ENCODE measurements at places on chromosomes 2 and 18.
A peak's percentile ranks its signal among the peaks of the same experiment; 100 is the strongest.

DNA sequence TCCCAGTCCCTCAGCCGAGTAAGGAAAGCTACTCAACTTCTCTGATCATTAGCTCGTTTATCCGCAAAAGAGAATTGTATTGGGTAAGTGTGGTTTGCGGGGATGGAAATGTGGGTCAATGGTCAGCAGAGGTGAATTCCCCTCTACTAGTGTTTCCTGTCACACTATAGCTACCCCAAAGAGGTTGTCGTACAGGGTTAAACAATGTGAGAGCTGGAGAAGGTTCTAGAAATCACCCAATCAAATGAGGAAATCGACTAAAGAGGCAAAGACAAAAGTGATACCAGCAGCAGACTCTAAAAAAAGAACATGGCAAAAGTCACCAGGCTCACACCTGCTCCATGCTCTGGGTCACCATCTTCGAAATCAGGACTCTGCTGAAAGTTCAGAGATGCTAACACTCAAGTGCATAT, 144.7 kb upstream of the ITGA4 start:
- DNase-seq, result no peak

- no peak for DNase-seq
Observed at GRCh38 chr2:58350484-58350883, 109.4 kb upstream of the FANCL start.

GRCh38 chr2:715038-715437, 37.8 kb upstream of the TMEM18 start:
- DNase-seq, result no peak

DNA sequence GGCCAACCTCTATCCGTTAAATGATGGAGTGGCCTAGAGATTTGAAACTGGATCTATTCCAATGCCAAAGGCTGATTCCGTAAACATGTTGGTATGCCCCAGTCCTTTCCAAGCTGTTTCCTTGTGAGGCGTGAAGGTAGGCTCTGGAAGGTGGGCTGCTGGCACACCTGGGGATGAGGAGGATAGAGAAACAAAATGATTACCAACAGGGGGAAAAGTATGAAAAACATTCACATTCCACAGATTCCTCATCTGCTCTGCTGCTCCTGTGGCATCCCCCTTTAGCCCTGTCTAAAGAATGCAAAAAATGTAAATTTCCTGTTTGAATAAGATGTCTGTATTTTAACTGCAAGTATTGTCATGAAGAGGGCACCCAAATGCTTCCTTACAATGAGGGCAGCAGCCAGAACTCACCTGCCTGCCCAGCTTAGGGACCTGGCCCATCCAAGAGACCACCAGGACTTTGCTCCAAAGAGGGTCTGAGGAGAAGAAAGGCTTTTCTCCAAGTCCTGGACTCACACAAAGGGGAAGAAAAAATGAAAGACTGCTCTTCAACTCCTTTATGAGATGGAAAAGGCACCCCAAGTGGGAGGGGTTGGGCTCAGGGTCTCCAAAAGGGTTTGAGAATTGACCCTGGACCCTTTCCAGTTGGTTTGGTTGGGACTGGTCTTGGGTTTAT, 132.3 kb upstream of the PELI1 start:
- peak; percentile 68 for DNase-seq

GRCh38 chr2:106805716-106806115, 80.3 kb downstream of the ST6GAL2 start:
- DNase-seq, result no peak

DNA sequence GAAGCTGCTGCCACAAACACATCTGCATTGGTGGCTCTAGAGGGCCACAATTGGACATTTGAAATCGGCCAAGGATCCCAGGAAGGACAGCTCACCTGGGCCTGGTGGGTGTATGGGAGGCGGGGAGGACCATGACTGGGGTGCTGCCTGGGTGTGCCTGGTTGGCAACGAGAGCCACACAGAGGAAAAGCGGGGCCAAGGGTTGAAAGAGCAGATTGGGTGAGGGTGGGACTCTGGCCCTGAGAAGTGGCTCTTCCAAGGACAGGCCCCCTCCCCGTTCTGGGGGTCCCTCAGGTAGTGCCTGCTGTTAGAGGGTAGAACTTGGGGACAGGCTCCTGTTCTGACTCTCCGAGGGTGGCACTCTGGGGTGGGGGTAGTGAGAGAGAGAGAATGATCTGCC, 102.9 kb downstream of the CLIP4 start:
- no peak for DNase-seq

GRCh38 chr2:55049043-55049820, 1.0 kb downstream of the RTN4 start:
- DNase-seq, result peak; percentile 75

GRCh38 chr2:162333968-162334367, 10.0 kb upstream of the GCA start:
- peak; percentile 14 for DNase-seq

GRCh38 chr2:15006667-15007066, 374.1 kb downstream of the LRATD1 start:
- DNase-seq, result no peak

DNA sequence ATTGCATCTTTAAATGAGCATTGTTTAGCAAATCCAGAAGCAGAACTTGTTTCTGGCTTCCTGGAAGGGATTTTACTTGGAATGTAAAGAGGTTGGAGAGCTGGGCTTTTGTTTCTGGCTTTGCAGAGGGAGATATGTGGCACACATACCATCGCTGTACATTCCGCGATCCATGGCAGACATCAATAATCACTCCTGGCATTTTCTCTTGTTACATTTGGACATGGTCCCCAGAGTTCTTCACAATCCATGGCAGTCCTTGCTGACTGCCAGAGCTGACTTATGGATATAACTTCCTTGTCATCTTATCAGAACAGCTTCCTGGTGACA, 445.6 kb upstream of the SPRED2 start:
- no peak for DNase-seq

GRCh38 chr2:23926750-23927571, at the start of gene ATAD2B:
ATAD2B (minus strand) TSS chr2:23927123; CDS start chr2:23926770, 353 bp downstream.
- peak; percentile 95 for DNase-seq

- no peak for DNase-seq
Observed at GRCh38 chr2:167115541-167115940, 227.3 kb downstream of the XIRP2 start.

GRCh38 chr2:237378650-237379049, 35.3 kb downstream of the COL6A3 start:
- no peak for DNase-seq

All from fibroblast of skin of right quadriceps (primary cell).